ENCODE measurements at places on chromosomes 7 and 10. TPM values are rescaled to one million over a fixed set of nuclear protein-coding genes. Genes with fewer than 3 reads are reported as not detected.

Gene SFMBT2
- 1.1 TPM for total RNA-seq

Gene SLC18A3
- total RNA-seq = not detected

Gene ANKRD61
- total RNA-seq = not detected

Gene OR2A5
- not detected for total RNA-seq

Gene ZNF804B
- total RNA-seq = not detected

Gene TSPAN12
- total RNA-seq = 6.3 TPM

Measured in gastrocnemius medialis (tissue), 4 donors.